Naive thymus-derived CD8-positive, alpha-beta T cell (primary cell): ENCODE measurements at places on chromosomes 4 and X. TPM values are rescaled to one million over a fixed set of nuclear protein-coding genes. Genes with fewer than 3 reads are reported as not detected.

GRCh38 chr4:52273885-52274284 lies 222.8 kb downstream of the SPATA18 start:
- no peak for DNase-seq

DNA sequence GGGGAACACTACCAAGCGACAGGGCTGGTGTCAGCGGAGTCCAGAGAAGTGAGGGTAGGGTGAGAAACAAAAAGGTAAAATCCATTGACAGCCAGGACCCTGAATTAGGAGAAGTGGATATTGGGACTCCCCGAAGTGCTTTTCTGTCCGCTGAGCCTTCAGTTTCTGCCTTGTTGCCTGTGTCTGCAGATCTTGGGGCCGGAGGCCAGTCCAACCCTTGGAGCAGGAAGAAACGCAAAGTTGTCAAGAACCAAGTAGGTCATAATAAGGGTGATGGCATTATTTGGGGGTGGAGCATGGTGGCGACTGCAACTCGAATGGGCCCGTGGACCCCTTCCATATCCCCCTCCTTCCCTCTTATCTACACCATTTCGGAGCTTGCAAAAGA lies 1.0 kb downstream of the ARMCX1 start:
- DNase-seq: no peak

GRCh38 chr4:158285429-158286216 lies 75.3 kb downstream of the TMEM144 start:
- DNase-seq: no peak

DNA sequence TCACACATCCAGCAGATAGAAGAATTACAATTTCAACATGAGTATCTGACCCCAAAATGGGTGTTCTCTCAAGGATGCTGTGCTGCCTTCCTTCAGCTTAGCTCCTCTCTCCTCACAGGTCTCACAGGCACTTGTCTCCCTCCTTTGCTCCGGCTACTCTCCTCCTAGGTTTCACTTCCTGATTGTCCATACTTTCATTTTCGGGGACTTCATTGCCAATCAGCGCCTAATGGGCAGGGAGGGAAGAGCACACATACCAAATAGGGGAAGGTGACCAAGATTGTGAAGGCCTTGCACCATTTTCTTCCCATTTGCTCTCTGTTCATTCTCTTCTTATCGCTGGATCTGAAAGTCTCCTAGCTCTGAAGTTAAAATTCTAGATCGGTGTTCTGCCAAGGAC lies 125.4 kb upstream of the EOLA2 start:
- no peak for DNase-seq

DNA sequence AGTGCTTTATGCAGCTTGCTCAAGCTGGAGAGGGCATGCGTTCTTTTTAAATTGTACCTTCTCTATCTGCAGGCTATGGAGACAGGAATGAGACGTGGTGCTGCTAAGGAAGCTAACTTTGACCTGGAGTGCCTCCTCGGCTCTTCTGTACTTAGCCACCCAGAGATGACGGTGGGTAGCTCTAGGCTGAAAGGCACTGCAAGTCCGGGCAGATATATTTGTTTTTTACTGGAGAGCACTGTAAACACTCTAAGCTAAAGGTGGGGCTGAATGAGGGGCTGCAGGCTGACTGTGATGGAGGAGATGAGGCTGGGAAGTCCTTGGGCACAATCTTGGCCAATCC lies 12.1 kb downstream of the ELF4 start:
- no peak for DNase-seq

GRCh38 chr4:148225639-148226038 lies 216.6 kb downstream of the NR3C2 start:
- no peak for DNase-seq

GRCh38 chr4:48030470-48030869 lies 13.9 kb downstream of the NIPAL1 start:
- DNase-seq: no peak

DNA sequence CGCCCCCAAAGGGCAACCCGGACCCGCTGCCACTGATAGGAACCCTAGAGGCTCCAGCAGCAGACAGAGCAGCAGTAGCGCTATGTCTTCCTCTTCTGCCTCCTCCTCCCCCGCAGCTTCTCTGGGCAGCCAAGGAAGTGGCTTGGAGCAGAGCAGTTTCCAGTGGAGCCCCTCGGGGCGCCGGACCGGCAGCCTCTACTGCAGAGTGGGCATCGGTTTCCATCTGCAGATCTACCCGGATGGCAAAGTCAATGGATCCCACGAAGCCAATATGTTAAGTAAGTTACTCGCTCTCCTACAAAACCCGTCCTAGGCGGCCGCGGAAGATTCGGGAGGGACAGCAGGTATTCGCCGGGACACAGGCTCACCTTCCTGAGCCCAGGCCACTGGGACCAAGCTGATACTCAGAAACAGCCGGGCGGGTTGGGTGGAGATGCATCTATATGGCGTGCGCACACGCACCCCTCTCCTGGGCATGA lies 477 bp downstream of the FGF5 start:
- DNase-seq: no peak

DNA sequence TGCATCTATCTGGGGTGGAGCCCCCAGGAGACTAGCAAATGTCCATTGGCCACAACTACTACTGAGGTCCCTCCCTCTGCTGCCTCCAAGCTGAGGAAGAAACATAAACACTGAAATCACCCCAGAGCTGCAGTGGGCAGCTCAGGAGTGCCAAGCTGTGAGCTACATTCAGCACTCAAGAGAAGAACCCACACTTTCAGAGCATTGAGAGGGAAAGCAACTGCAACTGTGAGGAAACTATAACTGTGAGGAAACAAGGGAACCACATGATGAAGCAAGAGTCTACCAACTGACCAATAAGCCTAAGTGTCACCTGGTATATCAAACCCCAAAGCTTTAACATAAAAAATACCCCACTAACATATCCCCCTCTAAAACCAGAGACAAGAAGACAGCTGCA lies 373.5 kb upstream of the TACR3 start:
- DNase-seq: no peak

DNA sequence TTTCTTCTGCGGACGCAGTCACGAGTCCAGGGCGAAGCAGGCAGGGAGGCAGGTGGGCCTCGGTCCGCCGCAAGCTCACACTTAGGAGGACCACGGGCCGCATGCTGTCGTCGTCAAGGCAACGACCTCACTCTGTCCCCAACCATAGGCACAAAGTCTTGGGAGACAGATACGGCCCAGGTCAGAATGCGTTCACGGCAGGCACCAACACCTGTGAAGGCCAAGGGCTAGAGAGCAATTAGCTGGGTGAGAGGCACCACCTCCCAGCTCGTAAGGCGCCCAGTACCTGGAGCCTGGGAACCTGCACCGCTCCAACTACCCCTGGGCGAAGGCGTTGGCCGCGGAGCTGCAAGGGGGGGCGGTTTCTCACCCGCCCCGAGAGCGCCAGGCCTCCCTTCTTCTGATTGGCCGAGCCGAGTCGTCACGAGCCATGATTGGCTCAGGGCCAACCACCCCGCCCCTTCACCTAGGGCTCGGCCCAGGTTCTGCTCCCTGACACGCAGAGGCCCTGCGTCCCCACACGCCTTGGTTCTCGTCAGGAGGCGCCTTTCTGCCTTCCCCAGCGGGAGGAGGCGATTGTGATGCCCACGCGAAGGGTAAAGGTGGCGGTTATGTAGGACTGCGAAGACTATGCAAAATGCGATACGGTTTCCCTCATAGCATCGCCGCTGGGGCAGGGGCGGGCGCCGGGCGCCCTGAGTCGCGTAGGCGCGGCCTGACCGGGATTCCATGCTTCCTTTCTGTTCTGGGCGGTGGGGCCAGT lies at the start of gene CDKL2:
Gene CDKL2, minus strand, starts transcription at position 355 of the 763 bp plus-strand sequence. CDS start 4,540 bp downstream, outside the sequence.
- DNase-seq: peak; percentile 92

Gene NOA1
- total RNA-seq: 23.8 TPM

Gene PIGA
- 30.9 TPM for total RNA-seq
